Spinal cord (tissue), 10 donors: ENCODE measurements at places on chromosomes 7 and 10. TPM values are rescaled to one million over a fixed set of nuclear protein-coding genes. Genes with fewer than 3 reads are reported as not detected.

DNA sequence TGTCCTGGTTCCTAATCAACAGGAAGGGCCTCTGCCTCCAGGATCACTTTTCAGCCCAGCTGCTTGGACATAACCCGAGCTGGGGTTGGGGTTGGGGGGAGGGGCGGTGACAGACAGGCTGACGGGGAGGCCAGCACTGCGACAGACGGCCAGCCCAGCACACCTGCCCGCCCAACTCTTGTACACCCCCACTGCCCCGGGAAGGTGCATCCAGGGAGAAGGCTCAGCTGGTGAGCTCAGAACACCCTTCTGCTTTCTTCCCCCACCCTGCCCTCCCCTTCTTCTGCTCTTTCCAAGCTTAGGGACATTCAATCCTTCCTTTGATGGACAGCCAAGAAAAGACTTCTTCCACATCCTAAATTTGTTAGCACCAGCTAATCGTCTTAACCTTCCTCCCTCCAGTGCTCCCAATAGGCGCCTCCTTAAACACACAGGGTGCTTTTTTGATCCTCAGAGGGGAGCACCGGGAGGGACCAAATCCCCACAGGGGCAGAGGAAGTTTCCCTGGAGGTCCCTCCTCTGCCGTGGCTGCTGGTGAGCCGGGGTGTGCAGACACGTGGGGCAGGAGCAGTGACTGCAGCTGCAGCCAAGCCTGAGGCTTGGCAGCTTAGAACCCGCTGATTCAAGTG, 44.7 kb downstream of the COL13A1 start:
- DNase-seq = no peak

GRCh38 chr10:32338262-32338661, 8.7 kb downstream of the EPC1 start:
- no peak for DNase-seq

- DNase-seq = no peak
Measured at GRCh38 chr10:116779076-116779687, 36.8 kb upstream of the HSPA12A start.

DNA sequence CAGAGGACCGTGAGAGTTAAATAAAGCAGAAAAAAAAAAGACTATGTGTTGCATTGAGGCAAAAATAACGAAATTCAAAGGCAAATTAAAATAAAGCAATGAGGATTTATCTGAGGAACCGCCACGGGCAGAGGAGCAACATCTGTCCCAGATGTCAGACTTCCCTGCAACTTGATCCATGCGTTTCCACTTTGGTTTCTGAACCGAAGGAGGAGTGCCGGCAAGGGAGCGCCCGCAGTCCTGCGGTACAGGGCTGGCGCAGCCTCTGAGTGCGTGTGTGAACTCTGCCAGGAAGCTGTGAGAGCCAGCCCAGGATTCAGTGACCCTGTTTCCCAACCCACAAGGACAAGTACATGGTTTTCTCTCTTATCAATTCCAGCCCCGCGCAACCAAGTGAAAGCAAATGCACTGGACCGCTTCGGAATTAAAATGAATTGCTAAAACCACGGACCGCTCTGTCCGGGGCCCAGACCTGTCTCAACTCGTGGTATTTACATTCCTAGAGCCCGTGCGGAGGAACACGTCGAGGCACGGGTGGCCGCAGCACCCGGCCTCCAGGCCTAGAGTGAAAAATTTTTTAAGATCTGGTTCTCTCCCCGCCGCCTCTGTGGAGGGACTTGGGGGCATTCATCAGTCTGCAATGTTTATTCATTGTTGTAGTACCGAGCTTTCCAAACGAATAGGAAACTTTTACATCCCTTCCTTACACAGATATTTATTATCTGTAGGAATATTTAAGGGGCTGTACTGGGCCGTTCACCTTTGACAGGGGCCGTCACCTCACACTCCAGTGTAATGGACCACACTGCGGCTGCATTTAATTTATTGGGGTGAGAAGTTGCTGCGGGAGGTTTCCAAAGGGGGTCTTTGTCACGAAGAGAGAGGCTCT, 291.5 kb upstream of the NFE2L3 start:
- peak; percentile 70 for DNase-seq

DNA sequence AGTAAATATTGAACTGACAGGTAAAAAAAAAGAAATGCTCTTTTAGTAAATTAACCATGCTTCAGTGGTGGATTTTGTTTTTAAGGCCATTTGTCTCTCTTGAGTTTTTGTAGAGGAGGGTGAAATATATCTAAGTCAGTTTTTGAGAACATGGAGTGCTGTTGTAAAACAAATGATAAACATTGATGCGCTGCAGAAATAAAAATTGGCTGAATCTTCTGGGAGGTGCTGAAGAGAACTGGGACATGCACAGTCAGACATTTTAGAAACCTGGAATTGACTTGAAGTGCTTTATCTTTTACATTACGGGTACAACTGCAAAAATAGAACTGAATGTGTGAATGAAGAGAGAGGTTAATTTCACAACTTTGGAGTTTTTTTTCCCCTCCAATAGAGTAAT, 203.0 kb upstream of the HDAC9 start:
- DNase-seq = no peak

GRCh38 chr10:130792096-130792845, 519.2 kb downstream of the TCERG1L start:
- DNase-seq = no peak

DNA sequence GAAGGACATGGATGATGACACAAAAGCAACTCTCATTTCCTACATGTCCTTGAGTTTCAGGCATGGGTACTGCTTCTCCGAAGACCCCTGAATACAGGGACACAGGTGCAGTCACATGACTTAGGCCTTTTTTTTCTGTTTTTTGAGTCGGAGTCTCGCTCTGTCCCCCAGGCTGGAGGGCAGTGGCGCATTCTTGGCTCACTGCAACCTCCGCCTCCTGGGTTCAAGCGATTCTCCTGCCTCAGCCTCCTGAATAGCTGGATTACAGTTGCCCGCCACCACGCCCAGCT, 26.8 kb downstream of the IFT22 start:
- DNase-seq = no peak

The HSPA14 gene
- total RNA-seq = 16.9 TPM
